ENCODE measurements at places on chromosomes 12 and 14.

- DNase-seq = no peak
These were observed 21.0 kb upstream of the FAIM2 start for GRCh38 chr12:49924628-49925246.

DNA sequence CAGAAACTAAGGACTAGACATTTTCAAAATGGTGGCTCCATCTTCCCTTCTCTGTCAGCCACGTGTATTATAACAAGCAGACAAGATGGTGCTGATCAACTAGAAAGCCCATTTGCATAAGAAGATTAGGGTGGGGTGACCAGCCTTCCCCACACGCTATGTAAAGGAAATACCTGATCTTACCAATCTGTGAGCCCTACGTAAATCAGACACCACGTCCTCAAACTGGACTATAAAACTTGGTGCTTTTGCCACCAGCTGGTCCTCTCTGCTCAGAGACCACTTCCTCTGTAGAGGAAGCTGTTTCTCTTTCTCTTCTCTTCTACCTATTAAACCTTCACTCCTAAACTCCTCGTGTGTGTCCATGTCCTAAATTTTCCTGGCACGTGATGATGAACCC is 101.1 kb upstream of the PLEKHG7 start:
- no peak for DNase-seq

DNA sequence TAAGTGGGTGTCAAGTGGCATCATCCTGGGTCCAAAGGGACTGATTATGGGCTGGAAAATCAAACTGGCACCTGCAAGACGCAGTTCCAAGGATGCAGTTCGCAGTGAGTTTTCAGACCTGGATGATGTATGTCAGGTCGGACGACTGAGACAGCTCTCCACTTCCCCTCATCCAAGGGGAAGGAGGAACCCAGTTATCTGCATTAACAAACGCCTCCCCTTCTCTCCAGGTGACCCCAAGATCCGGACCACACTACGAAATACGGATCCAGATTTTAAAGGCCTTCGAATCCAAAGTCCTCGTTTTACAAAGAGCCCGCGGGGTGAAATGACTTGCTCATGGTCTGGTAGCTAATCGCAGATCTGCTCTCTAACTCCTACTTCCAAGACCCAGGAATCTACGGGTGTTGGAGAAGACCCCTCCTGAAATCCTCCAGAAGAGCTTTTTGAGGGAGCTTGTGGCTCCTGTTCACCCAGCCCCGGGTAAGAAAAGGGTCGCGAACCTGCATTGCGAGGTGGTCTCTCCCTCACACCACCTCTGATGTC is 460 bp upstream of the SYNE2 start:
- DNase-seq = peak; percentile 62

GRCh38 chr14:104989951-104990303 is 4.3 kb downstream of the CLBA1 start:
- DNase-seq = no peak

GRCh38 chr14:38278035-38278434 is 22.1 kb upstream of the CLEC14A start:
- DNase-seq = no peak

GRCh38 chr12:98244136-98244535 is 271.3 kb upstream of the TMPO start:
- DNase-seq = no peak

GRCh38 chr12:72289633-72290032 is 17.5 kb downstream of the TRHDE start:
- no peak for DNase-seq

GRCh38 chr14:104253901-104254353 is 115.5 kb downstream of the KIF26A start:
- no peak for DNase-seq

- no peak for DNase-seq
These were observed at the start of gene PSMB5 for GRCh38 chr14:23034498-23035302. TSS of gene PSMB5 (minus strand) at chr14:23034900. CDS start at chr14:23034881, 19 bp downstream.

- DNase-seq = peak; percentile 83
These were observed 4.5 kb upstream of the LTBP2 start for GRCh38 chr14:74616507-74616906.

GRCh38 chr12:30026621-30027234 is 243.0 kb upstream of the TMTC1 start:
- peak; percentile 85 for DNase-seq

DNA sequence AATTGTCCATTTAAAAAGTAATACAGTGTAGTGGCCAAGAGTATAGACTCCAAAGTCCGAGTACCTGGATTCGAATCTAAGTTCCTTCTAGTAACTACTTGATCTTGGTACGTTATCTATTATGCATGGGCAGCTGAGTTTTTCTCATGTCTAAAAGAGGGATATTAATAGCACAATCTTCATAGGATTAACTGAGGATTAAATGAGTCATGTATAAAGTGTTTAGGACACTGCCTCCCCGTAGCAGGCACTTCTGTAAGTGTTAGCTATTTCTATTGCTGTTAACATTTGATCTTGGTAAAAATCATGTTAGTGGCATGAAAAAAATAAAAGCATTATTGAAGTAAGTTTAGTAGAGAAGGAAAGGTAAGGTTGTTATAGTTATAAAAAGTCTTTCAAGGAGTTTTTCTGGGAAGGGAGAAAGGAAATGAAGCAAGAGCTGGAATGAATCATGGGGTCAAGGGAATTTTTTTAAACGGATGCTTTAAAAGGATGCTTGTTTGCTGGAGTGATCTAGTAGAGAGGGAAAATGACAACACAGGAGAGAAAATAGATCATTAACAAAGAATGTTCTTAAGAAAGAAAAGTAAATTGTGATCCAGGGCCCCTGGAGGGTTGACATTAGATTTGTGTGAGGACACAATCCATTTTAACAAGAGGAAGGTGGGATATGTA is 502.2 kb upstream of the USP15 start:
- peak; percentile 15 for DNase-seq

- DNase-seq = no peak
These were observed 39.1 kb downstream of the CORO1C start for GRCh38 chr12:108691998-108692808.

DNA sequence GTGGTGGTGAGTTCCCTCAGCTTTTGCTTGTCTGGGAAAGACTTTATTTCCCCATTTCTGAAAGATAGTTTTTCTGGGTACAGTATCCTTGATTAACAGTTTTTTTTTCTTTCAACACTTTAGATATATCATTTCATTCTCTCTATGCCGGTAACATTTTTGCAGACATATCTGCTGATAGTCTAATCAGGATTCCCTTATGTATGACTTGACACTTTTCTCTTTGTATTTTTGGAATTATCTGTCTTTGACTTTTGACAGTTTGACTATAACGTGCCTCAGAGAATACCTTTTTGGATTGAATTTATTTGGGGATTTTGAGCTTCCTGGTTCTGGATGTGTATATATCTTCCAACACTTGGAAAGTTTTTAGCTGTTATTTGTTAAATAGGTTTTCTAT is 234.8 kb upstream of the PRICKLE1 start:
- DNase-seq = no peak

DNA sequence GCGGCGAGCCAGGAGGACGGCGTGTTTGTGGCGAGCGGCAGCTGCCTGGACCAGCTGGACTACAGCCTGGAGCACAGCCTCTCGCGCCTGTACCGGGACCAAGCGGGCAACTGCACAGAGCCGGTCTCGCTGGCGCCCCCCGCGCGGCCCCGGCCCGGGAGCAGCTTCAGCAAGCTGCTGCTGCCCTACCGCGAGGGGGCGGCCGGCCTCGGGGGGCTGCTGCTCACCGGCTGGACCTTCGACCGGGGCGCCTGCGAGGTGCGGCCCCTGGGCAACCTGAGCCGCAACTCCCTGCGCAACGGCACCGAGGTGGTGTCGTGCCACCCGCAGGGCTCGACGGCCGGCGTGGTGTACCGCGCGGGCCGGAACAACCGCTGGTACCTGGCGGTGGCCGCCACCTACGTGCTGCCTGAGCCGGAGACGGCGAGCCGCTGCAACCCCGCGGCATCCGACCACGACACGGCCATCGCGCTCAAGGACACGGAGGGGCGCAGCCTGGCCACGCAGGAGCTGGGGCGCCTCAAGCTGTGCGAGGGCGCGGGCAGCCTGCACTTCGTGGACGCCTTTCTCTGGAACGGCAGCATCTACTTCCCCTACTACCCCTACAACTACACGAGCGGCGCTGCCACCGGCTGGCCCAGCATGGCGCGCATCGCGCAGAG is 873 bp downstream of the PLXNC1 start:
- DNase-seq = peak; percentile 16

DNA sequence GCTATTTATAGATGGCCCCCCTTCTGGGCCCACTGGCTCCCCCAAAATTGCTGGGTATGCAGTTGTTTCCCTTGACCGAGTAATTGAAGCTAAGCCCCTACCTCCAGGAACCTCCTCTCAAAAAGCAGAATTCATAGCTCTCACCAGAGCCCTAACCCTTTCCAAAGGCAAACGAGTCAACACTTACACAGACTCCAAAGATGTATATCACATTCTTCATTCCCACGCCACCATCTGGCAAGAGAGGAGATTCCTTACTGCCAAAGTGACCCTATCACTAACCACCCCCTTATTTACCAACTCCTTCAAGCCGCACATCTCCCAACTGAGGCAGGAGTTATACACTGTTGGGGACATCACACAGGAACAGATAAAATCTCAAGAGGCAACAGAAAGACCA is 66.8 kb downstream of the MOK start:
- DNase-seq = no peak

DNA sequence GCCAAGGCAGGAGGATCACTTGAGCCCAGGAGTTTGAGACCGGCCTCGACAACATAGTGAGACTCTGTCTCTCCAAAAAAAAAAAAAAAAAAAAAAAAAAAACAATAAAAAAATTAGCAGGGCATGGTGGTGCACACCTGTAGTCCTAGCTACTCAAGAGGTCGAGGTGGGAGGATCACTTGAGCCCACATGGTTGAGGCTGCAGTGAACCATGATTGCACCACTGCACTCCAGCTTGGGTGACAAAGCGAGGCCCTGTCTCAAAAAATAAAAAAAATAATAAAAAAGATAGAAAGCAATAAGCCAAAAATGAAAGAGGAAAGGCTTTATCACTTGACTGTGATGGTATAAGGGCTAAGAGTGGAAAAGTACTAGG is 10.2 kb upstream of the PEBP1 start:
- DNase-seq = no peak

- DNase-seq = no peak
These were observed 91.1 kb downstream of the KCNH5 start for GRCh38 chr14:62954165-62954564.
